ENCODE measurements at places on chromosomes 1 and 21.

DNA sequence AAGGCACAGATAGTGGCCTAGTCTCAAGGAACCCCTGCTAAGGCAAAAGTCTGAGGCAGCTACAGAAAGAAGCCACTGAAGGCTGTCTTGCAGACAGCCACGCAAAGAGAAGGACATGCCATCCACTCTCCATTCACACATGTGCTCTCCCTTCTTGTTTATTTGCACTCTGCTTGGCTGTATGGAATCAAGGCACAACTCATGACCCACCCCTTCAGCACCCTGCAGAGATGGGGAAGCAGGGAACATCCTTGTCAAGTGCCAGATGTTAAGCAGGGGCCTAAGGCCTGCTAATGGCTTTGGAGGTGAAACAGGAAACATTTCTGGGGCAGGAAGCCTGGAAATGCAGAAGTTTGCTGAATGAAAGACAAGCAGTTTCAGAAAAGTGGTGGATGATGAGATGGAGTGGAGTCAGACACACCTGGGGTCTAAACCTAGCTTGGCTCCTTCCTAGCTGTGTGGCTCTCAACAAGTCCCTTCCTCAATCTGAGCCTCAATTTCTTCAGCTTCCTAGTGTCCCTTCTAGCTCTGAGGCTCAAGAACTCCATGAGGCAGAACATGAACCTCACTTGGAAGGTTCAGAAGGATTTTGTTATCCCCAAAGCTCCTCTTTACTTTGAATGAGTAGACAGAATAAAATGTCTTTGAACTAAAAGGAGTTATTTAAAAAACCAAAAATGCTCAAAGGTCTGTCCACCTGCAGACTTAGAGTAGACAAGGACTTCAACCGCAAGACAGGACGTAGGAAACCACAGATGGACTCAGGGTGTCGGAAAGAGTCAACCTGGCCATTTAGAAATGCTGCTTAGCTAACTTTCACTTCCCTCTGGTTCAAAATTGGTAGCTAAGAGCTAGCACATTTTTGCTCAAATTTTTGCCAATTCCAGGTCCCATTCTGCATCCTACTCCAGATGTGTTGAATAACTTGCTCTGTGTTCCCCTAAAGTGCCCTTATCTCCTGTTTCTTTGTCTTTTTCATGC, 283.1 kb downstream of the PLPP3 start:
- no peak for DNase-seq

- no peak for DNase-seq
Observed at GRCh38 chr1:171267391-171267790, 19.1 kb downstream of the FMO1 start.

GRCh38 chr1:217953922-217954321, 322.8 kb downstream of the SPATA17 start:
- DNase-seq: no peak

GRCh38 chr21:28200726-28201125, 792.0 kb downstream of the LTN1 start:
- DNase-seq: no peak

DNA sequence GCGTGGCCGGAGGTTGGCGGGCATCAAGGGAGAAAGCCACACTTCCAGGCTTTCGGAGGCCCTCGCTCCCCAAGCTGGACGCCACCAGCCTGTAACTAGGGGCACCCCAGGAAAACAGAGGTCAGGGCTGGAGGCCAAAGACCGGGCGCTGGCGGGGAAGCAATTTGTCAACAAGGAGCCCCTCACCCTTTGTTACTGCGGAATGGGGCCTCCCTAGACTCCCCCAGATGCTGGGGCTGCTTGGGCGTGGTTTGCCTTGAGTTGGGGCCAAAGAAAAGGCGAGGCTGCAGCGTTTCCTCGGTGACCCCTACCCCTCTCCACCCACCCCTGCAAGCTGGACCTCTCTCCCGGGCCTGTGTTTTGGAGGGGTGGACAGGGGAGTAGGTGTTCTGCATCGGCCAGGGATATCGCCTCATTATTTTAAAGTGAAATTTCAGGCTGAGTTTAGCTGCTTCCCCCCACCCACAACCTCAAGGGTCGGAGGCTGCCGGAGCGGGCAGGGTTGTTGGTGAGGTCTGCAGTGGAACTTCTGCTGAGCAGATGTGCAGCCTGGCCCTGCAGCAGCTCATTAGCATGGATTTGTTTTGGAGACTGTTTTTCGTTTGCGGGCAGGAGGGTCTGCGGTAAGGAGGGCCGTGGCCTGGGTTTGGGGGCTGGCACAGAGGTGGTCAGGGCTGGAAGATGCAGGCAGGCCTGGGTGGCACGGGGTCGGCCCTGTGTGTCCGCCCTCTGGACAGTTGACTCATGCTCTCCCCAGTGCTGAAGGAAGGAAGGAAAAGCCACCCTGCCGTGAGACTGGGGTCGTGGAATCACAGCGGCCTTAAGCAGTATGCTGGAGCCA, 1.5 kb downstream of the NBL1 start:
- no peak for DNase-seq

DNA sequence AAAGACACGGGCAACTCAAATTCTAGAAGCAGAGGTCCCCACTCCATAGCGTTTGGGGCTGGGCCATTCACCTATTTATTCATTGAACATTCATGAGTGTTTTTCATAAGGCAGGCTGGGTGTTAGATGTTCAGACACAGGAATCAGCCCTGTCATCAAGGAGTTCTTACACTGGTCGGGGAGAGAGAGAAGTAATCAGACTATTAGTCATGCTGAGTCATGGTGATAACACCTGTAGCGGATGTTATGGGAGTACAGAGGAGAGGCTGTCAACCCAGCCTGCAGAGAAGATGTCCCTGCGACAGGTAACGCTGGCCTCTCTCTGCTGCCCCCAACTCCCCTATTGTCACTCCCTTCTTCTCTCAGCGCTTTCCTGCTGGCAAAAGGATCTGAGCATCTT, 17.2 kb downstream of the LY9 start:
- DNase-seq: no peak

DNA sequence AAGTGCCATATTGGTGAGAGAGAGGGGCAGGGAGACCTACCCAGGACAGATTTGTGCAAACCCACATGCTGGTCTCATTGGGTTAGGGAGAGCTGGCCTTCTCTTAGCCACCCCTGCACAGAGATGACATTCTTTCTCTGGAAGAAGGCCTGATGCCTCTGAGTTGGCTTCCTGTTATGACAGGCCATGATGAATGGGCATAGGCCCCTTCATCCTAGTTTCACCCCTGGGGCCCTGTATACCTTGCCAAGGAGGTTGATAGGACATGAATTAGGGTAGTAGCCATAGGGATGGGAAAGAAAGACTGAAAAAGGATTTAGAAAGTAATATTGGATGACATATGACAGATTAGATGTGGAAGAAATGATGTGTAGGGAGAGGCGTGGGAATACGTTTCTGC, 46.6 kb downstream of the TENT5C start:
- DNase-seq: no peak

DNA sequence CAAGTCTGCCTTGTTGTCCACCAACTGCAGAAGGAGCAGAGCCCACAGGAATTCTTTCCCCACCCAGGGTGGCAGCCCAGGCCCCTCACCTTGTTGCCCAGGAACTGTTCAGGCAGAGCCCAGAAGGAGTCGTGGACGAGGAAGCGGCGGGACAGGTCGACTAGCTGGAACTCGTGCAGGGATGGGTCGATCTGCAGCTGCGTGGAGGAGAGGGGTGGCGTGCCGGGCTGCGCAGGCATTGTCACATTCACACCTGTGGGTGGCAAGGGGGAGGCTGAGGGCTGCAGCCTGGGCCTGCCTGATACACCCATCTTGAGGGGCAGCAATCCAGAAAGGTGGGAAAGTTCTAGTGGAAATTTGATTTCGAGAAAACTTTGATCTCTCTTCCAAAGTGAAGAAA, 55.9 kb downstream of the HSPG2 start:
- DNase-seq: no peak

DNA sequence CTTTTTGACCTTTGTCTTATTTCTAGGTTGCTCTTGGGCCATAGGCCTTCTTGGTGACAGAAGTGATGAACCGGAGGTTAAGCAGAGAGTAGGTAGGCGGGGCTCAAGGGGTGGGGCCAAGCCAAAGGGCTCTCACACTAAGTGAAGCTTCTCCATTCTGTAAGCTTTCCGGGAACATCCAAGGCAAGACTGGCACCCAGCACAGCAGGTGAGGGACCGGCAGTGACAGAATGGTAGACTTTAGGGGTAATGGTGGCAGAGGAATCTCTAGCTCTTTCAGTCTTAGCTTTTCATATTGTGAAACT, at the start of gene TNFAIP8L2:
TSS of gene TNFAIP8L2 (plus strand) at position 135 of the 305 bp plus-strand sequence. CDS start 2,049 bp downstream, outside the sequence.
- no peak for DNase-seq

GRCh38 chr1:186486061-186486460, 25.1 kb upstream of the PDC start:
- DNase-seq: no peak

GRCh38 chr21:46155514-46156377, at the start of gene FTCD:
TSS of gene FTCD (minus strand) at chr21:46155579. CDS start at chr21:46155523, 56 bp downstream.
- DNase-seq: no peak

GRCh38 chr1:119285482-119285881, 83.1 kb upstream of the HAO2 start:
- DNase-seq: no peak

GRCh38 chr1:17520041-17520440, 19.5 kb upstream of the ARHGEF10L start:
- no peak for DNase-seq

DNA sequence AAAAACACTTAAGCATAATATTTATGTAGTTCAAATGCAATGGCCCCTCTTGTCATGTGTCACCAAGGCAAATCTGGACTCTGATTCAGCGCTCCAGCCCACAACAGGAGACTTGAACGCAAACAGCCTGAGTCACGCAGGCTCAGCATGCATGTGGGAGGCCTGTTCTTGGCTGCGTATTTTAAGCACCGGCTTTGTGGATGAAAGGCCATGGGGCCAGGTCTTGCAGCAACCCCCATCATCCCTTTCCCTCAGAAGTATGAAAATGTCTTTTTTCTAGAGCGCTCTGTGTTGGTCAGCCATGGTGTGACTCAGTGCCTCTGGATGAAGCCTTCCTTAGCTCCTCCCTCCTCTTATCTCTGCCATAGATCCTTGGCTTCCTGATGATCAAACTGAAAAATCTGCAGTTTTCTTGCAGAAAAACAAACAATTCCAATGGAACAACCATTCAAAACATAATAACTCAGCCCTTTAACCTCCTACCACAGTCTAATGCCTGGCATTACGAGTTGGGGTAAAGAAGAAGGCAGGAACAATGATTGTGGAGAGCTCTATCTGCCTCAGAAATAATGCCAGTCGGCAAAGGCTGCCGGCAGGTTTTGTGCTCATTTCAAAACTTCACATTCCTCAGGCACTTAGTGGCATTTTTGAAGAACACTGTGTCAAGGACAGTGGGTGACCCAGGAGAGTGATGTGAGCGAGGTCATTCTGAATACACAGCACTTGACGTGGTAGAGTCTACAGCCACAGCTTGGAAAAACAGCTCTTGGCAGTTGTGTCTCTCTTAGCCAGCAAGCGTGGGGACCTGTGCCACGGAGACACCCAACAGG, 167.5 kb downstream of the CLIC6 start:
- no peak for DNase-seq

- DNase-seq: no peak
Observed at GRCh38 chr1:101507547-101507971, 270.7 kb downstream of the S1PR1 start.

GRCh38 chr1:41013796-41014195, 7.7 kb downstream of the SLFNL1 start:
- no peak for DNase-seq

GRCh38 chr1:16139473-16139962, 16.4 kb downstream of the EPHA2 start:
- DNase-seq: no peak

DNA sequence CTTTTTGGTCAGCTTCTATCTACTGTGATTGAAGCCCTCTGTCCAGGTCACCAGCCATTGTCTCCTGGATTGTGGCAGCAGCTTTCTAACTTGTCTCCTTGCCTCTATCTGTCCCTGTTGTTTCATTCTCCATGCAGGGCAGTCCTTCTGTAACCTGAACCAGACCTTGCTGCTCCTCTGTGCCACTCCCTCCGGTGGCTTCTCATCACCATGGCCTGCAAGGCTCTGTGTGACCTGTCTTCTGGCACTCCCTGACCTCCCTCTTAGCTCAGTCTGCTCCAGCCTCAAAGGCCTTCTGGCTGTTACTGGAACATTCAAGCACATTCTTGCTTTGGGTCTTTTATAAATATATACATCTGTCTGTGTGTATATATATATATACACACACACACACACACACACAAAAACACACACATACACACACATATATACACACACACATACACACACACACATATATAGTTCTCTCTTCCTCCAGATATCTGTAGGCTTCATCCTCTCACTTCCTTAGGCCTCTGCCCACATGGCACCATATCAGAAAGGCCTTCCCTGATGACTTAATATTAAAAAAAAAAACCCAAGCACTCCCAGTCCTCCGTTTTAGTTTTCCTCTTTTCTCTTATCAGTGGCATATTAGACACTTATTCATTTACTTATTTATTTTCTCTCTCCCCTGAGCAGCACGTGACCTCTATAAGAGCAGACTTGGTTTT, 21.2 kb upstream of the JUN start:
- DNase-seq: no peak

DNA sequence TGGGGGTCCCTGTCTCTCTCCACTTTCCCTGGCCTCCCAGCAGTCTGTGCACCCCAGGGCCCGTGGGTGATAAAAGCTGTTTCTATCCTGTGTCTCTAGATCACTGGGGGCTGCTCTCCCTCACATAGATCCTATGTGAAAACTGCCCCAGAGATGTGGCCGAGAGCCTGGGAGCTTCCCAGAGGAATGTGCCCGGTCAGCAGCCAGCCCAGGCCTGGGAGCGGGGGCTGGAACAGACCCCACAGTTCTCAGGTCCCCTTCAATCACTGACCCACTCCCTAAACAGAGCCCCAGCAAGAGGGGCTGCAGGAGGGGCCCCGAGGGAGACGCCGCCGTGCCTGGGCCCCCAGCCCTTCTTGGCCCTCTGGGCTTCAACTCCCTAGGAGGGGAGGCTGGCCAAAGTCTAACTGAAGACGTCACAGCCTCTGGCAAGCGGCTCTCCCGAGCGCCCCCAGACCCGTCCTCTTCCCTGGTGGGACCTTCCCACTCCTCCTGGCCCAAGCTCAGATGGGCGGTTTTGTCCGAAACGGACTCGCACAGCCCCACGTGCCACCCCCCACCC, 403 bp downstream of the MXRA8 start:
- DNase-seq: no peak

- no peak for DNase-seq
Observed at GRCh38 chr1:18191481-18192155, 84.0 kb downstream of the IGSF21 start.

GRCh38 chr1:18290740-18291412, 183.3 kb downstream of the IGSF21 start:
- no peak for DNase-seq

- no peak for DNase-seq
Observed at GRCh38 chr1:110779636-110780035, 93.3 kb upstream of the CD53 start.

GRCh38 chr1:57304591-57304990, 119.3 kb downstream of the DAB1 start:
- no peak for DNase-seq

GRCh38 chr1:33150522-33150921, 31.3 kb downstream of the TRIM62 start:
- no peak for DNase-seq
